ENCODE measurements at places on chromosomes 13 and 19.

DNA sequence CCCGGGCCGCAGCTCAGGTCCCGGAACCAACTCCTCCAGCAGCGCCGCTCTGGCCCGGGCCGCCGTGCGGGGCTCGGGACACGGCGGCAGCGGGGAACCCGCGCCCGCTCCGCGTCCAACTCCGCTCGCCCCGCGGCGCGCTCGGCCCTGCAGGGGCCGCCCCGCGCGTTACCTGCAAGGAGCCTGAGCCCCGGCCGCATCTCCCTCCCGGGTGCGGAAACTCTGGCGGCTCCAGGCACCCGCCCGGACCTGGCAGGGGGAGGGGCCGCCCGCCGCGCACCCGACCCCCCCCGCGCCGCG is at the start of gene TMTC4:
TSS of gene TMTC4 (minus strand) at position 224 of the 300 bp plus-strand sequence. CDS start 4,433 bp downstream, outside the sequence.
- DNase-seq, result no peak

DNA sequence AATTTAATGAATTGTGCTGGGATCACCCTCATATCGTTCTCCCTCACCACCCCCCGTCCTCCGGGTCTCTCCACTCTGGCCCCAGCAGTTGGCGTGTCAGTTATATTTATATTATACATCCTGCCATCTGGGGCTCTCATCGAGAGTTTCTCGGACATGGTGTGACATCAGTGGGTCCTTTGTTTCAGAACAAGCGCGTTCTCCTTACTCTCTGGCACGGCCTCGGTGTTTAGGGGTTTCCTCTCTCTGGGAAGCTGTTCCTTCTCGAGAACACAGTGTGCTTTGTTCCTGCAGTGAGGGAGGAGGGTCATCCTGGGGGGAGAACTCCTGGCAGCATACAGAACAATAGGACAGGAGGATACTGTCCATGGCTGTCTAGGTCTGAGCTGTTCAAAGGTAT is 9.8 kb upstream of the MCF2L start:
- no peak for DNase-seq

DNA sequence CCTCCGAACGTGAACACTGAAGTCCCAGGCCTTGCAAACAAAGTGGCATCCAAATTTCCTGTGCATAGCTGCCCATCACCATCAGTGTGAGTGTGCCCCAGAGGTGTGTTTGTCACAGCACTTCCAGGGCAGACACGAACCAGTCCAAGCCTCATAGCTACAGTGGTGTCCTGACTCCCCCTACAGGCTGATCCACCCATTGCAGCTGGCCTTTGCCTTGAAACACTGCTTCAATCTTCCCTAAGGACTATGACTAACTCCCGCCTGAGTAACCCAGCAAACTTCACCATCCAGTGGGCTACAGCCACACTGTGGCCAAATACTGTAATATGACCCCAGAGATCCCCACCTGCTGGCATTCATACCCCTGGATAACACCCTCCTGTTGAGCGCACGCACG is 3.9 kb downstream of the ZNF266 start:
- no peak for DNase-seq

GRCh38 chr19:48623556-48624066 is 4.3 kb downstream of the SPHK2 start:
- no peak for DNase-seq

DNA sequence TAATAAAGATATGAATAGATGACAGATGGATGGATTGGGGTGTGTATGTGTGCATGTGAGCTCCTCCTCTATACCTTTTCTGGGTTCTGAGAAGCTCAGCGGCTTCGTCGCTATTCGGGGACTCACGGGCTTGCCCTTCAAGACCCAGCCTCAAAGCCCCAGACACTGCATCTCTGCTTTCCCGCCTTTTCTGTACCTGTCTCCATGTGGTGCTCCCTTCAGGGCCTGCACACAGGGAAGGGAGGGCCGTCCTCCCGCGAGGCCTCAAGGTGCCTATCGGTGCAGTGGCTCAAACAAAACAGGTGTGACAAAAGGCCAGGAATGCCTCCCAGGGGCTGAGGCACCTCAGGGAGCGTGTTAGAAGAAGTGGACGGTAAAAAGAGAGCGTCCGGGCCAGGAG is 16.2 kb downstream of the KRTDAP start:
- DNase-seq, result no peak

- no peak for DNase-seq
These were observed 520.9 kb downstream of the KLF5 start for GRCh38 chr13:73579574-73580274.

DNA sequence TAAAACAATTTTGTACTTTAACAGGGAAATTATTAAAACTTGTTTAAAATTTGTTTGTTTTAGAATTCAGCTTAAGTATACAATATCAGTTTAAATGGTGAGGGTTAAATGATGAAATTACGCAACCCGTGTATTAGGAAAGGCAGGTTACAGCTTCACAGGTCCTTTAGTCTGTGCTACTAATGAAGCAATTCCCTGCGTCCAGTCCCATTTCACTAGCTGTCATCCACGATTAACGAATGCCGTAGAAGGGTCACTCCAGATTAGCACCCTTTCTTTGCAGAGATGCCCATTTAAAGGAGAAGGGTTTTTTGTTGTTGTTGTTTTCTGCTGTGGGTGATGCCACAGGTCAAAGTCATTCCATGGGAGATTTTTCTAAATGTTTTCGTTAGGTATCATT is 457.6 kb upstream of the SLC10A2 start:
- no peak for DNase-seq

DNA sequence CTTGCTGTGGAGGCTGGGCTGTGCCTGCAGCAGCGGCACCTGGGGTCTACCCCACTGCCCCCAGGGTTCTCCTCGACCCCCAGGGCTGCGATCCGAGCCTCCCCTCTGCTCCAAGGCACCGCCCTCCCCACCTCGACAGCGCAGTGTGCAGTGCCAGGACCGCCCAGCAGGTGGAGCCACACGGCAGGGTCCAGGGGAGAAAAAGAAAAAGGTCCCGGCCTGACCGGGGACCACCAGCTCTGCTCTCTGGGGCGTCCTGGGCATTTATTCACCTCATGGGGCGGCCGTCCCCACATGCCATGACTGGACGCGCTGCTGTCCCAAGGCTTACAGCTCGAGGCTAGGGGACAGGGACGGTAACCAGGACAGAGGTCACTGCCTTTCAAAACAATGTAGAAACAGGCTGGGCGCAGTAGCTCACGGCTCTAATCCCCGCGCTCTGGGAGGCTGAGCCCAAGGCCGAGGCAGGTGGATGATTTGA is 10.6 kb downstream of the REXO1 start:
- DNase-seq, result peak; percentile 88

- no peak for DNase-seq
These were observed 18.5 kb downstream of the CARM1 start for GRCh38 chr19:10889880-10890279.

GRCh38 chr13:27896726-27897125 is 23.1 kb upstream of the PDX1 start:
- no peak for DNase-seq

GRCh38 chr13:43023289-43023963 is at the start of gene DNAJC15:
TSS of gene DNAJC15 (plus strand) at chr13:43023586. CDS start at chr13:43023627, 41 bp downstream.
- peak; percentile 73 for DNase-seq

GRCh38 chr13:43433691-43434141 is 353.1 kb downstream of the ENOX1 start:
- no peak for DNase-seq

DNA sequence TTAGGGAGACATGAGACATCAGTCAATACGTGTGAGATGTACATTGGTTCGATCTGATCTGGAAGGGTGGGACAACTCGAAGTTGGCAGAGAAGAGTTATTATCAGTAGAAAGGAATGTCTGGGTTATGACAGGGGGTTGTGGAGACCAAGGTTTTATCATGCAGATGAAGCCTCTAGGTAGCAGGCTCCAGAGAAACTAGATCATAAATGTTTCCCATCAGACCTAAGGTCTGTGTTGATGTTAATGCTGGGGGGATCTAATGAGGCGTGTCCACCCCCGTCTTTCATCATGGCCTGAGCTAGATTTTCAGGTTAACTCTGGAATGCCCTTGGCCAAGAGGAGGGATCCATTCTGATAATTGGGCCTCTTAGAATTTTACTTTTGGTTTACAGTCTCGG is 187.0 kb upstream of the KL start:
- no peak for DNase-seq

- DNase-seq, result no peak
These were observed 259.8 kb downstream of the OXGR1 start for GRCh38 chr13:96734499-96734898.

DNA sequence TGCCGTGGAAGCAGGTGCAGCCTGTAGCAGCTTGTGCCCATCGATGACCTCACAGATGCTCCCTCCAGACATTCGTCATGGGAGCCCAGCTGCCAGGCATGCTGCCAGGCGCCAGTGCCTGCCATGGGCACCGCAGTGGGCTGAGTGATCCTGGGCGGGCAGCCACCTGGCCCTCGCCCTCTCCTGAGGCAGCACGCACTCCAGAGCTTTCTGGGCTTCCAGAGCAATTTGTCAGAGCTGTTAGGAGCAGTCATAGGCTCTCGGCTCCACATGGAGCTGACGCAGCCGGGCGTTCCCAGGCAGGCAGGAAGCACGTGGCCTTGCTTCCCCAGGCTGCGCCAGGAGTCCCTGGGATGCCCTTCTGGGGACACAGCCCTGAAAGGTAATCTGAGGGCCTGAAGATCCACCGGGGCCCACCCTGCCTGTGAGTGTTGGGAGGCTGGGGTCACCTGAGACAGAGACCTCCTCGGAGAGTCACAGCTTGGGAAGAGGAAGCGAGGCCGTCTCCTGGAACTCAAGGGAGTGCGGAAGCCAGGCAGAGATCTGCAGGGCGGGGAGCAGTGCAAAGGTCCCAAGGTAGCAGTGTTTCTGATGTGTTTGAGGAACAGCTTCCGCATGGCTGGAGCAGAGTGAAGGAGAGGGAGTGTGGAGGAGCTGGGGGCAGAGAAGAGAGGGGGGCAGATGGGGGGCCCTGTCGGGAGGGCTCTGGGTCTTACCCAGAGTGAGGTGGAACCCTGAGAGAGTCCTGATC is 50.6 kb downstream of the DPF1 start:
- DNase-seq, result no peak

DNA sequence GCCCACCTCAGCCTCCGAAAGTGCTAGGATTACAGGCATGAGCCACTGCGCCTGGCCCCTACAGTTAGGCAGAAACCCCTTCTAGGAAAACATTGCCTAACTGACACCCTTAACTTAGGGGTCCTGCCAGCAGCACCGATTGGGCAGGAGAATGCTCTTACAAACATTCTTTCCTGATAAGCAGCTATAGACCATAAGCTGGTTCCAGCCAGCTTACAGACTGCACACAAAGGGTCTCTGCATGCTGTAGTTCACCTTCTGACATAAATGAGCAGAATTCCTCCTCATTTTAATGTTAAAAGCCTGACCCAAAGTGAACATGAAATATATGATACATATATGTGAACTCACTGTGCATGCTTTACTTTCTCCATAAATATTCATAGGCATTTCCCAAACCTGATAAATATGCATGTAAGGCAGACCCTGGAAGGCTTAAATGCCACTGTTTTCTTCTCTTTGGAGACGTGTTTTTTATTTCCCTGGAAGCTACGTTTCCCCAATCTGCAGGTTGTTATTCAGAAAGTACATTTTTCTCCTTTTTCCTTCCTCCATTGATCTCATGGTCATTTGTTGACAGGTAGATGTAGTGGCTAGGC is 48.5 kb upstream of the KL start:
- no peak for DNase-seq

- DNase-seq, result no peak
These were observed 266.8 kb downstream of the KCNRG start for GRCh38 chr13:50282016-50282415.

DNA sequence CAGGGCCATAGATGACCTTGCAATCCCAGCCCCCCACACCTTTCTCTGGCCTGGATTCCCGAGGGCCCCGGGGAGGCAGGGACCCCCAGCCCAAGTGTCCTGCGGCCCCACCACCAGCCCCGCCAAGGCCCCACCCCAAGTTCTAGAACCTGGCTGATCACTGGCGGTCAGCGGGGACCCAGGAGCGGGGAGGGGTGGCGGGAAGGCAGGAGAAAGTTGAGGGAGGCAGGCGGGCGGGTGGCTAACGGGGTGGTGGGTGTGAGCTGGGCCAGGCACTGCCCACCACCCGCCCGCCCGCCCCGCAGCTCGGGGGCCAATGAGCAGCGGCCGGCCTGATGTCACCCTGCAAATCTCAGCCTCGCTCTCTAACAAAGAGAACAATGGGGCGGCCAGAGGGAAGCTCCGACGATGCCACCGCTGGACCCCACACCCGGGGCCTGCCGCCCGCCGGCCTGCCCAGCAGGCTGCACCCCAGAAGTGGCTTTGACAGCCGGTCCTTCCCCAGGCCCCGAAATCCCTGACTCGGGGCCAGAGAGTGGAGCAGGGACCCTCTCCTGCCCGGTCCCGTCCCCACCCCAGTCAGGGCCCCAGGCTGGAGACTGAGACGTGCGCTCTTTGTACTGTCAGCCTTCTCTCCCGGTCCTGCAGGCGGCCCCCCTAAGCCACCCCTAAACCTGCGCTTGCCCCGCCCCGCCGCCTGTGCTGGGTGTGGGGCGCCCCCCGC is 1.6 kb downstream of the MEX3D start:
- no peak for DNase-seq

- DNase-seq, result no peak
These were observed 2724.7 kb downstream of the PCDH9 start for GRCh38 chr13:64505336-64505910.

GRCh38 chr13:99505814-99506269 is 4.6 kb downstream of the TM9SF2 start:
- no peak for DNase-seq

GRCh38 chr19:17543986-17544385 is 11.5 kb upstream of the COLGALT1 start:
- DNase-seq, result no peak

GRCh38 chr13:29908416-29909080 is 58.1 kb upstream of the UBL3 start:
- DNase-seq, result no peak

DNA sequence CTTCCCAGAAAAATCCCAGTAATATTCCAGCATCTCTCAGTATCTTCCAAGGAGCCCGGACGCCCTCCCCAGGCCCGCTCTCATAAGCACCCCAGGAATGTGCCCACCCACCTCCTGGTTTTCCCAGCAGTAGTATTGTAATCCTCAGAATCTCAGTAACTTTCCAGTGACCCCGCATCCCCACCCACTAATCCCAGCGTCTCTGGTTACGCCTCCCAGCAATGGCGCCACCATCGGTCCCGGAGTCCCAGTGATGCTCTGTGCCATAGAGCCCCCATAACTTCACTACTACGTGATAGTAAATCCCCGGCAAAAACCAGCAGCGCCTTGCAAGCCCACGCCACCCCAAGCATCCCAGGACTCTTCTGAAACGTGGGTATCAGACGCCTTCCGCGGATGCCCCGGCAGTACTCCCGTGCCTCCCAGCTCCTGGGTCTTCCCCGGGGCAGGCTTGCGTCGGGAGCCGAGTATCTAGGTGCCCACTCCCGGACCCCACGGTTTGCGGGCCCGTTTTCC is 928 bp upstream of the PNPLA6 start:
- DNase-seq, result peak; percentile 72

- no peak for DNase-seq
These were observed 719.4 kb downstream of the DIAPH3 start for GRCh38 chr13:59444210-59444857.

Data from GM20000 (cell line).